Fibroblast of pulmonary artery (primary cell): ENCODE measurements at places on chromosomes 5 and 9.

DNA sequence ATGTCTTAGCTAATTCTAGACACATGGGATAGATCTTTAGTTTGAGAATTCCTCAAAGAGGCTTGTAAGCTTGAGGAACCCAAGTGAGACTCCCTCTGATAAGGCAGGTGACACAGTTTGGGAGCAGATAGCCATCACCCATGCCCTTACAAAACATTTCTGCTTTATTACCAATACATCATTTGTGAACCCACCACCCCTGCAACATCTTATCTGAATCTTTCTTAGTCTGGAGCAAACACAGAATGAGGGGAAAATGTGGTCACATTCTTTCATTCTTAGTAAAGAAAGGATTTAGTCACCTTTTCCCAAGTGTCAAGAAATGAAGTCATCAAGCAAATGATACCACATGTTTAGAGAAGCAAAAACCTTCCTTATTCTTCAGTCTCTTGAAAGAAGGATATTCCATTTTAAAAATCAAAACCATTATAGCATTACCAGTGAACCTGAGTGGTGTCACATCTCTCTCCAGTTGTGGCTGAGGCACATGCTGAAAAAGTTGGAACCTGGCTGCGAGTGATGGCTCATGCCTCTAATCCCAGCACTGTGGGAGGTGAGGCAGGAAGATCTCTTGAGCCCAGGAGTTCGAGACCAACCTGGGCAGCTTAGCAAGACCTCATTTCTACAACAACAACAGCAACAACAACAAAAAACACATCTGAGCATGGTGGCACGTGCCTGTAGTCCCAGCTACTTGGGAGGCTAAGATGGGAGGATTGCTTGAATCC lies 65.9 kb downstream of the PRKACG start:
- no peak for DNase-seq

- no peak for DNase-seq
These were observed 489.1 kb downstream of the CSNK1G3 start for GRCh38 chr5:124001036-124001615.

DNA sequence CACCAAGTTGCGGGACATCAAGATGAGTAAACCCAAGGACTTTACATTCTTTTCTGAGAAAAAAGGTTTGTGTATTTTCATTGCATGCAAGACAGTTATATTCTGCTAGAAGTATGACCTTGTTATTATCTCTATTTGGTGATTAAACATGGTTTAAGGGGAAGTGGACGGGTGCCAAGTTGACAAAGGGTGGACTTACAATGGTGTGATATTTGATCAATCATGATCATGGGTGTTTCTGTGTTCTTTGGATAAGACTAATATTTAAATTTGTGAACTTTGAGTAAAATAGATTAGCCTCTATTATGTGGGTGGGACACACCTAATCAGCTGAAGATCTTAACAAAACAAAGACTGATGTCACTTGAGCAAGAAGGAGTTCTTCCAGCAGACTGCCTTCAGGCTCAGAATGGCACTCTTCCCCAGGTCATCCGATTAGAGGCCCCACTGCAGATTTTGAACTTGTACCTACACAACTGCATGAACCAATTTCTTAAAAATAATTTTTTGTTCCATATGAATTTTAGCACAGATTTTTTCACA lies 782.9 kb downstream of the CDH12 start:
- DNase-seq: no peak

DNA sequence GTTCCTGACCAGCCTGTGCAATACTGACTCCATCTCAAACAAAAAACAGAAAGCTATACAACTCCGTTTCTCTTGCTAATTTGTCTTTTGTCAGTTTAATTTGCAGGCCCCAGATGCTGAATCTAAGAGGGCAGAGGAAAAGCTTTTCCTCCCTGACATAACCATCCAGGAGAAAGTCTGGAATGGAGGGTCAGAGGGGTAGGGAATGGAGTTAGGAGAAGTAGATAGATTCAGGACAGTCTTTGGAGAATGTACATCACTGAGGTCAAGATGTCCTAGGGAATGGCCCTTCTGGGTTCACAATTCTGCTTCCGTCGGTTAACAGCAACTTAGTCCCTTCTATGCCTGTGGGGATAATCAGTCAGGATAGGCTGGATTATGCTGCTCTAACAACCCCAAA lies 6.6 kb upstream of the SQSTM1 start:
- no peak for DNase-seq

DNA sequence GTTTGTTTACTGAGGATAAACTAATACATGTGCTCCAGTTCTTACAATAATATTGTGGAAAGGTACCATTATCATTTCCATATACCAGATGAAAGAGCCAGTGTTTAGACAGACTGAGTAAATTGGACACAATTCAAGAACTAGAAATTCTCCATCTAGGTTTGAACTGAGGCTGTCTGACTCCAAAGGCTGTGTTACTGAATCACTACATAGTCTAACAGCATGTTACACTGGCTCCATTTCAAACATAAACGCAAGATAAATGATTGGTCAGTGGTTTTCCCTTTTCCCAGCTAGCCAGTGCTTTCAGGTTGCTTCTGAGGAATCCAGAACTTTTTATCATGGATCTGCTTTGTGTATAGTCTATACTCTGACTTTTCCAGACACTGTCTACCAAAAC lies 8.1 kb downstream of the SPDL1 start:
- no peak for DNase-seq

- no peak for DNase-seq
These were observed 123.6 kb upstream of the PITX1 start for GRCh38 chr5:135157421-135158313.

GRCh38 chr9:99850736-99851499 lies 29.2 kb downstream of the NR4A3 start:
- DNase-seq: no peak

DNA sequence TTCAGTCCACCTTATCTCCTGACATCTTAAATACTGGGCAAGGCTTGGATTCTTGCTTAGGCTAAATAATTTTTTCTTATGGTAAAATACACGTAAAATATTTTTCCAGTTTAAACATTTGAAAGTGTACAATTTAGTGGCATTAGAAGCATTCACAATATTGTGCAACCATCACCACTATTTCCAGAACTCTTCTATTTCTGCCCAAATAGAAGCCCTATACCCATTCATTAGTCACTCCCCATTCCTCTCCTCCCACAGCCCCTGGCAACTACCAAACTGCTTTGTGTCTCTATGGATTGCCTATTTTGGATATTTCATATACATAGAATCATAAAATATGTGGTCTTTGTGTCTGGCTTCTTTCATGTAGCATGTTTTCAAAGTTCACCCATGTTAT lies 57.6 kb downstream of the IL31RA start:
- peak; percentile 11 for DNase-seq

DNA sequence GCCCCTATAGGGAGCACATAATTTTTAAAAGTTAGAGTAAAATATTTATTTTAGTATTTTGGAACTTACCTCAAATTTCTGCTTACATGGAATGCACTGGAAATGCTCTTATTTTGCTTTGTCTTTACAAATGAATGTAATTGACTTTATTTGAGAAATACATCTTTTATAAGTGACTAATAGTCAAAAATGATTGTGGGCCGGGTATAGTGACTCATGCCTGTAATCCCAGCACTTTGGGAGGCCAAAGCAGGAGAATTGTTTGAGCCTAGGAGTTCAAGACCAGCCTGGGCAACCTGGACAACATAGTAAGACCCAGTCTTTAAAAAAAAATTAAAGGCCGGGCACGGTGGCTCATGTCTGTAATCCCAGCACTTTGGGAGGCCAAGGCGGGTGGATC lies 5.8 kb downstream of the HMGCR start:
- DNase-seq: no peak

- peak; percentile 97 for DNase-seq
These were observed 66.8 kb upstream of the ITGA2 start for GRCh38 chr5:52922384-52922783.

GRCh38 chr5:53436480-53437191 lies 43.8 kb upstream of the FST start:
- no peak for DNase-seq

- DNase-seq: peak; percentile 99
These were observed 229.5 kb upstream of the PAPPA start for GRCh38 chr9:115923903-115924668.

GRCh38 chr9:3125602-3126405 lies 281.9 kb upstream of the PUM3 start:
- no peak for DNase-seq

GRCh38 chr5:172523146-172523745 lies 68.9 kb upstream of the SH3PXD2B start:
- no peak for DNase-seq

- DNase-seq: no peak
These were observed 15.3 kb upstream of the ANKRD33B start for GRCh38 chr5:10548418-10549122.

DNA sequence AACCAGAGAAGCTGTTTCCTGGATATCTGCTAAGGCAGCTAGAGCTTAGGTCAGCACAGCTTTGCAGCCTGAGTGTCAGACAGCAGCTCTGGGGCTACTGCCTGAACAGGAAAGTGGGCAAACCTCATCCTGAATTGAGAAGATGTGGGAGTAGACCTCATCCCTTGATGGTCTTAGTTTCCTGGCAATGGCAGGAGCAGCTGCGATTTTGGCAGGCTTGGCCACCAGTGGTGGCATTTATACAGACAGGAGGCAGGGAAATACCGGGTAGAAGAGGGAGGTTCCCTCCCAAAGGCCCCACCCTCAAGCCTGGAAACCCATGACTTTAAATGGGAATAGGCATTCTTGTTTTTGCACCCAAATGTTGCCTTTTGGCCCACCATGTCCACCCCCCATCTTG lies 69.7 kb downstream of the LIX1 start:
- no peak for DNase-seq

DNA sequence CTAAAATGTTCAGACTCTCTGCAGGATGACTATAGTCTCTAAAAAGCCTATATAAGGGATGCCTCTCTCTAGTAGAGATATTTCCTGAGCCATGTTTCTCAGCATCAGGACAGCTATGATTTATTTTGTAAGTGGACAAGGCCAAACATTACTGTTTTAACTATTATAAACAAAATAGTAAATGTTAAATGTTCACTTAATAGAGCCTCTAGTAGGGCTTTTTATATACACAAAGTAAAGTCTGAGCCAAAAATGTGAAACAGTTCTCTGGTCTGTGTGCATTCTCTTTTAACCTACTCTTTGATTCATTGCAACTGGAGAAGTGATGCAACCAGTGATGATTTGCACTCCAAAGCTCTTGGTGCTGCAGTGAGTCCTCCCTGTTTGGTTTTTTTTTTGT lies 220.5 kb downstream of the GDNF start:
- DNase-seq: peak; percentile 70

- DNase-seq: peak; percentile 15
These were observed 64.8 kb downstream of the PLAC8L1 start for GRCh38 chr5:146040527-146040926.

GRCh38 chr5:161863259-161863658 lies 15.3 kb downstream of the GABRA1 start:
- DNase-seq: no peak

- peak; percentile 83 for DNase-seq
These were observed 5.7 kb upstream of the DOCK2 start for GRCh38 chr5:169631360-169631759.

DNA sequence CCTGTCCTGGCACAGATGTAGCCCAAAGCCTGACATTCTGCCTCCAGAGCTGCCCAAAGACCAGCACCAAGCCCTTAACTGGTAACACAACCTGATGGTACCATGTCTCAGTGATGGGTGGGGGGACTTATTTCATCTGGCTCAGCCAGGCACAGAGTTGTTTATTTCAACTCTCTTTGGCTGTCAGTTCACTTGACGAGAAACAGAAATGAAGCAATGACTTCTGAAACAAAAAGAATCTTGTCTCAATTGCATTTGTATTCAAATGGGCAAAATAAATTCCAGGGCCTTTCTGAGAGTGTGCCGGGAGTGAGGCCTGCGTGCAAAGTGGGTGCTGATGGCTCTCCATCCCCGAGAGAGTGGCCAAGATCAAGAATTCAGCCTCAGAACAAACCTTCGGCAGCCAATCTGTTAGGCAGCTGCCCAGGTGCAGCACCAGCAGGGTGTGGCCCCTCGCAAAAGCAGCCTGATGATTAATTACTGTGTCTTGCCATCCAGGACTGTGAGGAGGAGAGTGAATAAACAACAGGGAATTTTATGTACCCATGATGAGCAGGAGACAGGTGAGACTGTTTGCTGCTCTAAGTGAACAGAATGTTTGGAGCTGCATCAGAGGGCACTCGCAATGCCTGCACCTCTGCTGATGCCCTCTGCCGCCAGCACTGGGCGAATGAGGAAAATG lies 238.0 kb downstream of the HSPA4 start:
- DNase-seq: no peak

DNA sequence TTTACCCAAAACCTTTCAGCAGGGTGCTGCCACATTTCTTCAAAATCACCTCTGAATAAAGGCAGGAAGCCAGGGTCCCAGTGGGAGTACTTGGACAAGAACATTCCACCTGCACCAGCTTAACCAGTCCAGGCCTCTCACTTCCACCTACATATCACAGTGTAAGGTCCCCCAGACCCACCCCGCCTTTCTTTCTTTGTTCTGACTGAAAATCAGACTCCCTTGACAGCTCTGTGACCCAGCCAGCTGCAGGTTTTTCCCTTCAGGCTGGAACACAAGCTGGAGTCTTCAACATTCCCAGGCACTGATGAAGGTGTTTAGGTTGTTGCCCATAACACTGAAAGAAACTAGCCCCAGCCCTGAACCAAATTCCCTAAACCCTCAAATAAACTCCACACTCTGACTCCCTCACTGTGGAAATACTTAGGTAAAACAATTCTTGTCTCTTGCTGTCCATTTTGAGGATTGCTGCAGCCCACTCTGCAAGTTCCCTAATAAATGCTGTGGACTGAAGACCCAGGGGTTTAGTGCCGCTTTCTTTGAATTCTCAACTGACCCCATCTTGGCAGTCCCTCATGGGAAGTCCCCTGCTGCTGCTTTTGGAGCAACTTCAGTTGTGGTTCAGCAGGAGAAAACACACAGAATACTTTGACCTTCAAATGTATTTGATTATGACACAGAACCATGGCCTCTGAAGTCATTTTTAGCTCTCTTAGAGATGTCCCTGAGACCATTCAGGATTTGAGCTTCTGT lies 24.8 kb downstream of the P4HA2 start:
- no peak for DNase-seq

DNA sequence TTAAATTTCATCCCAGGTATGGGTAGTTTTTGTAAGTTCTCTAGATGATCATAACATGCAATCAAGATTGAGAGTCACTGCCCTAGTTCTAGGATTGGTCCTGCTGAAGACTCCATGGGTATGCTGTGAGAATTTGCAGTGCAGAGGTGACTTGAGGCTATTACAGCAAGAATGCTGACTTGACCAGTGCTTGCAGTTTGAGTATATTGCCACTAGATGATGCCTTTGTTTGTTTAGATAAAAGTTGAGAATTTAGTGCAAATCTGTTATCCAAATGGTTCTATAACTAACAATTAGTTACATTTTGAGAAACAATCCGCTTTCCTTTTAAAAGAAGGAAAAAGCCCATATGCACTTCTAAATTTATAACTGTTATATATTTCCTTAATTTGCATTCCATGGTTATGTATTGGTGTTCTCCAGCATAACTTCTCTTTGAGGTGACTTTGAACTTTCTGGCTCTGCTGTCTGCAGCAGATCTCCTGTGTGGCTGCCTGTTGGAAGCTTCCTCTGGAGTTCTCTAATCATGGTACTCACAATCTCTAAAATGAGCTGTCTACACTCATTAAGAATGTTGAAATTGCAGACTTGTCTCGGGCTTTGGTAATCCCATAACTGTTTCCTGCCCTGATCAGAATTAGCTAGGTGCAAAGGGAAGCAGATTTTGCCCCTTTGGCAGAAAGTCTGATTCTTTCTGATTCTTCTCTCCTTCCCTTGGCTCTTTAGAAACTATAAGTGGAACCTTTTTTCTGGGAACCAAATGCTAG lies 24.9 kb downstream of the MELK start:
- peak; percentile 82 for DNase-seq
